ENCODE measurements at places on chromosomes 4 and X. TPM values are rescaled to one million over a fixed set of nuclear protein-coding genes. Genes with fewer than 3 reads are reported as not detected.

DNA sequence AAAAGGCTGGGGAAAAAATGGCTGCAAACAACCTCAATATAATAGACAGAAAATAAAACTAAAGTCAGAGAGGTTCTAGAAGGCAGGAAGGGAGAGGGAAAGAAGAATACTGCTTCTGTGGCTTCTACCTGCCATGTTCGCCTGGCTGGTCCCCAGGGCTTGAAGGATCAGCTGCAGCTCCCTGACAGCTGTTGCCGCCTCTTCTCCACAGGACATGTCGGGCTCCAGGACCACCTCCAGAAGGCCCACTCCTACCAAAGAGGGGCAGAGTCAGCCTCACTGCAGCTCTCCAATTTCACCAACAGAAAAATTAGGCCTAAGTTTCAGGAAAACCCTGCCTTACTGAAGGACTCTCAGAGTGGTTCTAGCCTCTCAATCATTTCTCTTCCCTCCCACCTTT lies 44.9 kb downstream of the GATB start:
- H3K4me3 ChIP-seq = no peak overlapping the region
- H3K27me3 ChIP-seq = no peaks in the 10 kb centered on the region
- no peaks in the 10 kb centered on the region for H3K4me1 ChIP-seq
- DNase-seq = no peak

GRCh38 chr4:2642968-2643367 lies 106.5 kb downstream of the FAM193A start:
- no peaks in the 10 kb centered on the region for H3K4me1 ChIP-seq
- no peak overlapping the region for H3K4me3 ChIP-seq
- no peak for DNase-seq

- no peak overlapping the region for H3K27ac ChIP-seq
- no peak for DNase-seq
- H3K4me3 ChIP-seq = no peak overlapping the region
Observed at GRCh38 chr4:80927420-80927819, 103.1 kb upstream of the BMP3 start.

GRCh38 chrX:115311601-115312001 lies 22.1 kb downstream of the LUZP4 start:
- H3K27ac ChIP-seq = no peak overlapping the region
- no peak for DNase-seq
- H3K27me3 ChIP-seq = no peaks in the 10 kb centered on the region
- no peaks in the 10 kb centered on the region for H3K4me1 ChIP-seq

DNA sequence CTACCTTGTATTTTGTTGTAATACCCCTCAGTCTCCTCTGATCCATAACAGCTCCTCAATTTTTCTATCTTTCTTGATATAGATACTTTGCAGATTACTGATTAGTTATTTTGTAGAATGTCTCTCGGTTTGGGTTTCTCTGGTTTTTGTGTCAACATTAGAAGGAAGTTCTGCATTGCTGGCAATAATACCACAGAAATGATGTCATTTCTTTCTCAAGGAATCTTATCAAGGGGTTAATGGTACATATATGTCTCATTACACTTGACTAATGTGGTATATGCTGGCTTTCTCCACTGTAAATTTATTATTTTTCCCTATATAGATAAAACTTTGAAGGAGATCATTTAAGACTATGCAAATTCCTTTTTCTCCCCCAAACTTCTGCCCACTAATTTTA lies 183.6 kb upstream of the DKK2 start:
- no peak overlapping the region for H3K27ac ChIP-seq
- no peaks in the 10 kb centered on the region for H3K36me3 ChIP-seq
- H3K4me3 ChIP-seq = no peak overlapping the region
- no peak for DNase-seq

DNA sequence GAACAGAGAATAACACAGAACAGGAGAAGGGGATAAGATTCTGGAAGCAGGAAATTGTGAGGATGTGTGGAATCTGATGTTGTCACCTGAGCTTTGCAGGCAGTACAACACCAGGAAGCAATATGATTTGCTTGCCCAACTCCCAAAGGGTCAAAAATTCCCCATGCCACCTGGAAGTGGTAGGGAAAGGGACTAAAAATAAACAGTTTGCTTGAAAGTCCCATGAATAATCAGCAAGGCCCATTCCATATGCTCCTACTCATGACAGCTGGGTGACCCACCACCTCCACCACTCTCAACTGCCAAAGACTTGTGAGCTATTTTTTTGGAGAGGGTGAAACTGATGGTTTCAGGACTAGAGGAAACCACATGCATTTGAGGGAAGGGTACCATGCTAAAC lies 168.4 kb downstream of the KCNIP4 start:
- H3K4me1 ChIP-seq = no peaks in the 10 kb centered on the region
- no peak overlapping the region for H3K4me3 ChIP-seq
- H3K27me3 ChIP-seq = no peaks in the 10 kb centered on the region
- no peak overlapping the region for H3K27ac ChIP-seq
- DNase-seq = no peak
- H3K36me3 ChIP-seq = no peaks in the 10 kb centered on the region

DNA sequence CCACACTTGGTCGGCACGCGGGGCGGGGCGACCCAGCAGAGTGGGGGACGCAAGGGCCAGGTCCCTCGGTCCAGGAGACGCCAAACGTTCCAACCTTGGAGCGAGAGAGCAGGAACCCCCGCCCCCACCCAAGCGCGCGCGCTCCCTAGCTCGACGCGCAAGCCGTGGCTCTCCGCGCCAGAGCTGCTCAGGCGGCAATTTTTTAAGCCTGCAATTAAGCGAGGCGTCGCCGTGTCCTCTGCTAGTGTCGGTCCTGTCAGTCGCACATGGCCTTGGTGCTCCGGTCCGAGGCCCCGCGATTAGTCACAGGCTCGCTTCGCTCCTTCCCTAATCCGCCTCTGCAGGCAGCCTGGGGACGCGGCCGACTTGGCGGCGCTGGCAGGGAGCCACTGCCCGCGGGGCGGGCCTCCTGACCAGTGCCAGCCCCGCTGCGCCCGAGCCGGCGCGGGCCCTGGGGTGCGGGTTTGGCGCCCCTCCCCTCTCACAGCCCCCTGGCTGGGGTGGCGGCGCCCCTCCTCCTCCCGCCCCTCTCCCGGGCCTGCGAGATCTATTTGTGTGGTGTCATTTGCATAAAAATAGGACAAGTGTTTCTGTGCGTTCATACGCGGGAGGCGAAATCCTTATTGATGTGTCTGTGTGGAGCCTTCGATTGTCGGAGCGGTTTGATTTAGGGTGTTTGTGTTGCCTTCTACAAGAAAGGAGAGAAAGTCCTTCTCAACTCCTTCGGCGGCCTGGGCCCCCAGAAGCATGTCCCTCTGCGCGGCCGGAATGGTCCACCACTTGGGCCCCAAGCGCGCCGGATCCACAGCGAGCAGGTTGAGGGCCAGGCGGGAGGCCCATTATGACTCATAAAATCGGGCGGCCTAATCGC lies 9.8 kb upstream of the BCOR start:
- peak; percentile 77 for DNase-seq
- peaks cover 56% of the 10 kb centered on the region for H3K4me1 ChIP-seq
- no peaks in the 10 kb centered on the region for H3K36me3 ChIP-seq
- peak overlapping the region; percentile 62 for H3K4me3 ChIP-seq

GRCh38 chrX:127943571-127943970 lies 108.6 kb downstream of the ACTRT1 start:
- no peaks in the 10 kb centered on the region for H3K27me3 ChIP-seq
- DNase-seq = no peak
- H3K4me1 ChIP-seq = no peaks in the 10 kb centered on the region

- no peaks in the 10 kb centered on the region for H3K36me3 ChIP-seq
- no peak for DNase-seq
- H3K27me3 ChIP-seq = no peaks in the 10 kb centered on the region
- no peak overlapping the region for H3K4me3 ChIP-seq
Observed at GRCh38 chrX:81414630-81415029, 212.7 kb downstream of the SH3BGRL start.

DNA sequence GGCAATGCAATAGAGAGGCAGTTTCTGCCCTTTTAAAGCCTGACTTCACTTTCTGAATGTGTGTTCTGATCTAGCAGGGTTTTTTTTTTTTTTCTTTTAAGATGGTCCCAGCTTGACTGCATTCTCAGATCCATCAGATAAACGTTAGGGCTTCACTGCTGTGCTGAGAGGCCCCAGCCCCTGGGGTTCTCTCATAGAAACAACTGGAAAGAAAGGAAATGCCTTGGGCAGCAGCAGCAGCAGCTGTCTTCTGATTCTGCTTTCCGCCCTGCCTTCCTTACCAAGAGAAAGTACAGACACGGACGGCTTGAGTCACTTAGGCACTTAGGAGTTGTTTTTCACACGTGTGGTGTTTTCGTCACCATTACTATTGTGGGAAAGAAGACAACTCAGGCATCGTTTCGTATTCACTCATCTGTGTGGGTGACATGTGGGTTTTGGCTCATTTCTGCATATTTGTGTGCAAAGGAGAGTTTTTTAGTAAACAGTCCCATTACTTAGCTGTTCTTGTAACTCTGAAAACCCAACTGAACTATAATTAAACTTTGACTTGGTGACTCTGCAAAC lies 172.0 kb downstream of the PTTG2 start:
- no peak overlapping the region for H3K27ac ChIP-seq
- DNase-seq = no peak
- no peaks in the 10 kb centered on the region for H3K36me3 ChIP-seq
- no peaks in the 10 kb centered on the region for H3K27me3 ChIP-seq

Gene RASL11B
- total RNA-seq = 0.34 TPM

Gene SPANXA1
- not detected for total RNA-seq

Gene FAT4
- total RNA-seq = 0.71 TPM

Gene AMTN
- not detected for total RNA-seq

Gene RWDD4
- 11.9 TPM for total RNA-seq

Gene ZFYVE28
- total RNA-seq = 19.2 TPM
